Left hindlimb (tissue), 1 donor: ENCODE measurements at places on chromosomes 4 and X.
A peak's percentile ranks its signal among the peaks of the same experiment; 100 is the strongest.

- DNase-seq: no peak
Measured at GRCh38 chr4:189117426-189117825, 823.2 kb upstream of the FRG1 start.

DNA sequence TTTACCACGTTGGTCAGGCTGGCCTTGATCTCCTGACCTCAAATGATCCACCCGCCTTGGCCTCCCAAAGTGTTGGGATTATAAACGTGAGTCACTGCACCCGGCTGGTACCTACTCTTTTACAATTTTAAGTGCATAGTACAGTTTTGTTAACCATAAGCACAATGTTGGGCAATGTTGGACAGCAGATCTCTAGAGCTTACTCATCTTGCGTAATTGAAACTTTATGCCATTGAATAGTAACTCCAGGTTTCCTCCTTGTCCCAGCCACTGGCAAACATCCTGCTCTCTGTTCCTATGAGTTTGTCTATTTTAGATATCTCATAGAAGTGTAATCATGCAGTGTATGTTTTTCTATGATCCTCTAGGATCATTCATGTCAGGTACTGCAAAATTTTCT lies 9.3 kb upstream of the CPE start:
- no peak for DNase-seq

GRCh38 chr4:98406819-98407218 lies 145.6 kb downstream of the RAP1GDS1 start:
- DNase-seq: no peak

DNA sequence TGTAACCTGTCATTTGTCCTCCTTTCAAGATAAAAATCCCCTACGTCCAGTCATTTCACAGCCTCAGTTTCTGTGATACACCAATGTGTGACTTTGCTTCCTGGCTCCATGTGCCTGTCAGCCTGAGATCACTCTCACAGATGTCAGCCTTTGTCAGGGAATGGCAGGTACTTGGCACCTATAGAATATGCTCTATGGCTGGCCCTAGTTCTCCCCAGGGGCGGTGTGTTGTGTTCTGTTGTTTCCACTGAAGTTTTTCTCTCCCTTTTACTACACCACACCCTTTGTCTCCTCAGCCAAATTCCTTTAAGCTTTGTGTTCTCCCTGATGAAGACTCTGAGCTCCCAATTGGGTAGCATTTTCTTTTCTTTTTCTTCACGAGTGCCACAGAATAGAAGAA lies 81.7 kb downstream of the ALPK1 start:
- DNase-seq: no peak

- DNase-seq: no peak
Measured at GRCh38 chr4:7762376-7763030, 177.2 kb downstream of the AFAP1 start.

DNA sequence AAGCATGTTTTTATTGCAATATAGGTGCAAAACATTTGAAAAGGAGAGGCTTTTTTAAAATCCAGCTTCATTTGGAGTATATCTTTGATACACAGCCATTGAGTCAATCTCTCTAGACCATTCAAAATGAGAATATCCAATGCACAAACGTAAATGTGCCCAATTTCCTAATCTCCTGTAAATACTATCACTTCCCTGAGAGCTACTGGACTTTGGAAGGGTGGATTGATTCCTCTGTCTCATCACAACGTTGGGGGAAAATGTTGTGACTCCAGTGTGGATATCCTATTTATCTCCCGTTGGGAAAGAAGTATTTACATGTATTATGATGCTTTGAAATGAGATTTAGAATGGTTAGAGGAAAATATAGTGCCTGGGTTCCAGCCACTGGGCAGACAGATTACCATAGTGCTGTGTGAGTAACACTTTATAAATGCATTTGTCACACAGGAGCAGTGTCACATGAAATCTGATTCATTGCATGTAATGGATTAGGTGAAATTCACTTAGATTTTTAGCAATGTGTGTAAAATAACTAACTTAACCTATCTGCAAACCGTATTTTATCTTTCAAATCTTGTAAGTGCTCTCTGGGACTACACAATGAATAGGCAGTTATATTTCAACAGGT lies 64.4 kb upstream of the VCX3A start:
- no peak for DNase-seq

GRCh38 chr4:111812760-111813159 lies 332.5 kb upstream of the FAM241A start:
- DNase-seq: no peak

DNA sequence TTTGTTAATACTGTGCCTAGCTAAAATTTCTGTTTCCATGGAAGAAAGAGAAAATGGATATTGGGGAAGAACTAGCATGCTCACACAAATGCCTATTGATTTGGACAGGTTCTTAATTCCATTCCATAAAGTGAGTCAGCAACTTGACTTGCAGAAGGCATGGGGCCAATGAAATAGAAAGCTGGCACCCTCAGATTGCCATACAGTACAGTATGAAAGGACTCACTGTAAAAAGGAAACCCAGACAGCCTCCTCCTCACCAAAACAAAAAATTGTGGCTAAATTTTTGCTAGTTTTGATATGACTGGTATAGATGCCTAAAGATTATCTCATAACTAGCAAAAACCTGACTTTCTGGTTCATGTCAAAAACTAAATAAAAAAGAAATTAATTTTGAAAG lies 11.2 kb upstream of the TAB3 start:
- no peak for DNase-seq

DNA sequence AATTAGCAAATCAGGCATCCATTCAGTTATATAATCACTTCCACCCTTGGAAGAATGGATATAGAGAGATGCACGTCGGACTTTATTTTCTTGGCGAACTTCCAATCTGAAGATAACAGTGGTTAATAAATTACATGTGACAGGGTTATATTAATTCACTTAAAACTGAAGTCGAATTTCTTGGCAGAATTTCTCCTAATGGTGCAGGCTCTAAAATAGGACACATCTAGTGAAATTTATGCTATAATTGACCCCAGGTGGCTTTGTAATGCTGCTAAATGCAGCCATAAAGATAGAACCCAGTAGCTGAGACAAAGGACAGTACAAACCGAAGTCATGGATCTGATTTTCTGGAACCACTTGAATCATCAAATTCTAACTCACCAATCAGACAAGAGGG lies 20.8 kb upstream of the SLC10A4 start:
- DNase-seq: no peak

DNA sequence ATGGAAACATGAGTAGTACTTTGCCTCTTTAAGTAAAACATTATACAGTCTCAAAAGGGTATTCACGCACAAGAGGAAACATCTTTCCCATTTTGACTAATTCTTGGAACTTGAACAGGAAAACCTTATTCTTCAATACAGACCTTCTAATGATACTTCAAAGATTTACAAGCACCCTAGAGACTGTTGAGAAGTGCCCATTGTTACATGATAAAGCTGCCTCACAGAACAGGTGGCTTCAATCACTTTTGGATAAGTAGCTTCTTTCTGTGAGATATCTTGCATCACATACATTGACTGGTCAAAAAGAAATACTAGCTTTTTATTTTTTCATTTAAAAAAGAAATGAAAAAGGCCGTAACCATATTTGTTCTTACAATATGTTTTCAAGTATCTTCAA lies 219.4 kb downstream of the EPHA5 start:
- DNase-seq: no peak

DNA sequence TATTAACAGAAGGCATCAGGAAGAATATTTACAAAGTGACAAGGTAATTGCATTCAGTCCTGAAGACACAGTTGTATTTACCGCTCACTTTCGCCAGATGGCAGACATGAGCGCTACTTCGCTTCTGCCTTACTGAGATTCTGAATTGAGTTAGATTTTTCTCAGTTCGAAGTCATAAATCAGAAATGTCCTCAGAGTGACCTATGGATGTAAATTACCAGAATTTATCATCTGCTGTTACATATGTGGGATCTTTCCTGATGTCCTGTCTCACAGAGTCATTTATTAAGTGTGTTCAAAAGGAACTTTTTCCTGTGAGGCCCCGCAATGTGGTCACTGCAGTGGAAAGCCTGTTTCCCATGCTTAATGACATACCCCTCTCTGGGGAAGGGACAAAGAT lies 97.3 kb upstream of the DCLK2 start:
- peak; percentile 43 for DNase-seq

DNA sequence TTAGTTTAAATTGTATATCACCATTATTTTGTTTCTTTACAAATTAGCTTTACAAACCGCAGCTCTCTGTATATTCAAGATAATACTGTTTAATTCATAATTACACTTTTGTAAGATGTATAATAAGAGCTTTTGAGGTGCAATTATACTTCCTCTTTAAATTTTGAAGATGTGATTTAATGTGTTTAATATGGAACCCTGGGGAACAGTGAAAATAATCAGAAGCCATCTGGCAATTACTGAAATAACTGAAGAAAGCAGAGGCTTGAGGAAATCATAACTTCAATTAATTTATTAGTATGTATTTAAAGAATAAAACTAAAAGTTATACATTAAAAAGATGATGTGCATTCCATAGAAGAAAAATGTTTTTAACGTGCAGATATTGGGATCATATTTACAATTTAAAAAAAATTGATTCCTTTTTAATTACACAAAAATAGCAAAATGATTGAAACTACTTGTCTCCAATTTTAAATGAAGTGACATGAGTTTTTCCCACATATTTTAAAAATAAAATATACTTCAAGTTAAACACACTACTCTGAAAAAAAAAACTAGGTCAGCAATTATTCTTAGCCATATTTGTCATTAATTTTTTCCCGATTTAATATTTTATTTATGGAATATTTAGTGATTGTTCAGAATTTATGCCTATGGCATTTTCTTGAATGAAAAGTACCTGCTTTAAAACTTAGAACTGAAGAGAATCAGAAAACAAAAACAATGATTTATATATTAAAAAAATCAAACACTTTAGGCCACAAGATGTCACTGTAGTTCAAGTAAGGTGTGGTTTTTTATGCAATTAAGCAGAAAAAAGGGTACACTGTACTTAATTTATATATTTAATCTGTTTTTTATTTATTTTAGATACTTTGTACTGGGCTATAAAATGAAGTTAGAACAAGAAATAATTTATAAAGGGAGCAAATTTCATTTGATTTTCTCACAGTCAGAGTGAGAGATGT lies 942.7 kb upstream of the NDST4 start:
- DNase-seq: no peak

DNA sequence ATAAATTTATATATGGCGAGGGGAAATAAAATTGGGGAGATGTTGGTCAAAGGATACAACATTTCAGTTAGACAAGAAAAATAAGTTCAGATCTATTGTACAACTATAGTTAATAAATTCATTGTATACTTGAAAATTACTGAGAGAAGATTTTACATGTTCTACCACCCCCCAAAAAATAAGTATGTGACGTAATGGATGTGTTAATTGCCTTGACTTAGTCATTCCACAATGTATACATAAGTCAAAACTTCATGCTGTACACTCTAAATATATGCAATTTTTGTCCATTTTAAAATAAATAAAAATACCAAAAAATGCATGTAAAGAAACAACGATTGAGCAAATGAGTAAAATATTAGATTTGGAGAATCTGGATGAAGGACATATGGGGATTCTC lies 1.8 kb downstream of the USP11 start:
- DNase-seq: no peak

DNA sequence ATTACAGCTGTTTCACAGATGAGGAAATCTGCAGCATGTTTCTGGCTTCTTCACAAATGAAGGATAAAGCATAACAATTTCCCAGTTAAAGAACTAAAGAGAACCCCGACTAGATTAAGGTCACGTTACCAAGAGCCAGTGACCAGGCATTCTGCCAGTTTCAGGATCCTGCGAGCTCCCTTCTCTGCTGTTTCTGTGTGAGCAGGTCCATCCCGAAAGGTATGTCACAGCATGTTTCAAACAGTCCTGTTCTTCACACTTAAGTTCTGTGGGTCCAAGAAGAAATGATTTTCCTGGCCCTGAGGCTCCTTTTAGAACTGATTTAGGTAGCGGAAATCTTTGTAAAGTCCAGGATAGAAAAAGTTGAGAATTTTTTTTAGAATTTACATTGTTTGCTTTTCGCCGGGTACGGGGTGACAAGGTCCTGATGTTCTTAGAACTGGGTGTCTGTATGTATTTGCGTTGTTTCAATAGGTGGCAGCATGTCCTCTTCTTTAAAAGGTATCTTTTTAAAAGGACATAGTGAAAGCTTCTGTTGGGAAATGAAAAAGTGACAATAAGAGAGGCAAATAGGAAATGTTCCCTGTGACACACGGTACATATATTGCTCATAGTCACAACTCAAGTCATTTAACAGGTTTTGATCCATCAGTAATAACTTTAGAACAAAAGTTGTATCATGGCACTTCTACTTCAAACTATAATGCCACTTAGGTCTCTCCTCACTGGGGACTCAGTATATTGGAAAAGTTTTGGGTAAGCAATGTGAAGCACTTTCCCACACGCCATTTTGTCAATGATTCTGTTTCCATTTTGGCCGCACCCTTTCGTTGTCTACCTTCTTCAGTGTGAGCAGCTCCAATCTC lies 18.4 kb downstream of the IL21 start:
- DNase-seq: no peak

- DNase-seq: no peak
Measured at GRCh38 chr4:74190919-74191397, 33.0 kb downstream of the MTHFD2L start.

DNA sequence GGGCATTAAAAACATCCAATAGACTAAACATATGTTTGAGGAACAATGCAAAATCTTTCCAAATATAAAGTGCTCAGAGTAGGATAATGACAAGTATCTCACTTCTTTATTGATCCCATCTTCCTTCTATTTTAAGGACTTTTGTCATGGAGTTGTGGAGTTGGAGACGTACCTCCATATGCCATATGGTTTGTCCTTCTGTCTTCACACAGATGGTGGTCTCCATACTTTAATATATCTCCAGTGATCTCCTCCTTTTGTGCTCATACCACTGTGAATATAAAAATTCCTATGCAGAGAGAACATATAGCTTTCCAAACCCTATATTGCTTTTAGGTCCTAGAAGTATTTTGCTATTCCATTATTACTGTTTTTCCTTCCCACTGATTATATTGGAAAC lies 64.5 kb downstream of the GABRB1 start:
- DNase-seq: no peak

DNA sequence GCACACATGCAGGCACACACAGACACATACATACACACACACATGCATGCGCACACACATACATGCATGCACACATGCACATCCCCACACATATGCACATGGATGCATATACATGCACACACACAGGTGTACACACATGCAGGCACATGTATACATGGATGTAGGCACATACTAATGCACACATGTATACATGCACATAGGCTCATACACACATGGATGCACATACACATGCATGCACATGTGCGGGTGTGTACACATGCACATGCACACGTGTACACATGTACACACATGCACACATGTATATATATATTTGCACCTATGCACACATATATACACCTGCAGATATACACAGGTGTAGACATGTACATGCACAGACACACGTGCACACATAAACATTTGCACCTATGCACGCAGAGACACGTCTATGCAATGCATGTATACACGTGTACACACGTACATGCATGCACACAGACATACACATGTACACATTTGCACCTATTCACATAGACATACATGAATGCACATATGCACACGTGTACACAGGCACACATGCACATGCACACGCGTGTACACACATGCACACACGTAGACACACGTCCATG lies 4.0 kb downstream of the PLCXD1 start:
- no peak for DNase-seq
